ENCODE measurements at places on chromosomes 2 and 18.

GRCh38 chr2:219551441-219552381 is 7.9 kb downstream of the TMEM198 start:
- DNase-seq = peak; percentile 87

GRCh38 chr2:227719641-227720040 is 1.8 kb upstream of the SLC19A3 start:
- DNase-seq = no peak

DNA sequence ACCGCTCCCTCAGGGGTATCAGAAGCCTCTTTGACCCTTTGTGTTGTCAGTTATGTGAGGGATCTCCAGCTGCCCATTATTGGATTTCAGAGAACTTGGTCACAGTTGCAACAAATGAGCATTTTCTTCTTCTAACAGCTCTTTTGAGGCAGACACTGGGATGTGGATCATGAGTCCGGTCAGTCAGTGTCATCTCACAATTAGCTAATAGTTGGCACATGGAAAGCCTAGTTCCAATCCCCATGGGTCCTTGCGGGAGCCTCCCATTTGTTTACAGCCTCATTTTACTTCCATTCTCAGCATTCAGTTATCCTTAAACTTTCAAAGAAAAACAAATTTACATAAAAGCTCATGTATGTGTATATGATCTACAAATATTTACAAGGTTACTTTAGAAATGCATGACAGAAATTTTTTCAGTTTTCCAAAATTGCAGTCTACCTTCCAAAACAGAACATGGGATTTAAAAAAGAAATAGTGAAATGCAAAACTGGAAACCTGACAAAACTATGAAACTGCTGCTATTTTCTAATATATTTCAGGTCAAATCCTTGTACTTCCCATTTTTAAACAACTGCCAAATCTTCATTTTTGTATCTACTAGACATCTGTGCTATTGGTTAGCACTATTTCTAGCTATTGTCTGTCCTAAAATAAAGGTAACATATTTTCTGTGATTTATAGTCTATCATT is 547.1 kb upstream of the ZEB2 start:
- DNase-seq = no peak

GRCh38 chr2:17388798-17389197 is 129.4 kb downstream of the RAD51AP2 start:
- no peak for DNase-seq

DNA sequence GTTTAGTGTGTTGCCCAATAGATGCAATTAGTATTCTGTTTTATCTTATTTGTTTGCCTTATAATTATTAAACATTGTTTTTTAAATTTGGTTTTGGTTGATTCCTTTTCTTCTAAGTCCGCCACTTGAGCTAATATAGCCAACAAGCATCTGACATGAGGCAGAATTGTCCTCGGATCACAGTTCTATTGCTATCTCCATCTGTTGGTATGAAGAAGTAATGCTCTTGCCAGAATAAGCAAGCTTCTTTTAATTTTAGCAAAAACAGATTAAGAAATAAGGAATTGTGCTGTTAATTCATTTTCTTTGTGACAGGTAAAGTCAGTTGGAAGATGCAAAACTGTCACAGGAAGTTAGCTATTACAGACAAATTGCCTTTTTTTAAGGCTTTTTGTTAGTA is 54.3 kb downstream of the R3HDM1 start:
- DNase-seq = peak; percentile 8

DNA sequence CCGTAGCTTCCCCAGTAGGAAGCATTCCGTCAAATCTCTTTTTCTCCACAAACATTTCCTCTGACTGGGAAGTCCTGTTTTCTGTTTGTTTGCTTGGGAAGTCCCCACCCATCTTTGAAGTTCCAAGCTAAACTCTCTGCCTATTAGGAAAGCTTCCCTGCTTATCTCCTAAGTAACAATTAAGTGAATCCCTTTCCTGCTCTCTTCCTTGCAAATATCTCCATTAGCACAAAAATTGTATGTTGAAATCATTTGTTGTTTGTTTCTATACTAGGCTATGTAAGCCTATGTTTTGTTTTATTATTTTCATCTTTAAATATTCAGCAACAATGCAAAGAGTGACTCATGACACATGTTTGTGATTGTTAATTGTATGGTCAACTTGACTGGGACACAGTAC is 812.6 kb upstream of the LRATD1 start:
- DNase-seq = peak; percentile 10

GRCh38 chr18:7750966-7751365 is 183.8 kb downstream of the PTPRM start:
- no peak for DNase-seq

GRCh38 chr2:84908948-84909713 is 3.7 kb downstream of the TMSB10 start:
- DNase-seq = no peak

DNA sequence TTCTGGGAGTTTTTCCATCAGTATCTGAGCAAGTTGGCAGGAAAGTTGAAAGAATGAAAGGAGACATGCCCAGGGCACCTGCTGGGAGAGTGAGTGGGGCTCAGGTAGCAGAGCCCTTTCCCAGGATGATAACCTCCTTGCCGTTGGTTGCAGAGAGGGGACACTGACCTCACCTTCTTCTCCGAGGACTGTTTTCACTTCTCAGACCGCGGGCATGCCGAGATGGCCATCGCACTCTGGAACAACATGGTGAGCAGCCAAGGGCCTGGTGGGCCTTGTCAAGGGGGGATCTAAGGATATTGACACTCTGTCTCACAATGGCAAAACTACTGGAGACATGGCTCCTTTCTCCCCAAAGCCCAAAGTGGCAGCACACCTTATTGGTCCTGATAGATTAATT is 118.8 kb upstream of the PPP1CB start:
- DNase-seq = no peak

GRCh38 chr2:100964681-100965169 is 37.4 kb upstream of the RPL31 start:
- no peak for DNase-seq

DNA sequence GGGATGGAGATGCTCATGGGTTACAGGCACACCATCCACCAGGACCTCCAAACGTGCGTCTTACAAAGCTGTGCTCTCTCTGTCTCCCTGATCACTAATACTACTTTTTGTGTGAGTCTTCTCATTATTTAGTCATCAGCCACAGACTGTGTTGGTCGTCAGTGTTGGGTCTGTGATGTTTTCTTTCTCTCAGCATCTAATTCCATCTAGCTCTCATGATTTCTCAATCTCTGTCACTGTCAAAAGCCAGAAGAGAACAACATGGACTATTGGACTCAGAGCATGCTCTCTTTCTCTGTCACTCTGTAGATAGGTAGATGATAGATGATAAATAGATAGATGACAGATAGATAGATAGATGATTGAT is 6.0 kb upstream of the ARL4C start:
- no peak for DNase-seq

DNA sequence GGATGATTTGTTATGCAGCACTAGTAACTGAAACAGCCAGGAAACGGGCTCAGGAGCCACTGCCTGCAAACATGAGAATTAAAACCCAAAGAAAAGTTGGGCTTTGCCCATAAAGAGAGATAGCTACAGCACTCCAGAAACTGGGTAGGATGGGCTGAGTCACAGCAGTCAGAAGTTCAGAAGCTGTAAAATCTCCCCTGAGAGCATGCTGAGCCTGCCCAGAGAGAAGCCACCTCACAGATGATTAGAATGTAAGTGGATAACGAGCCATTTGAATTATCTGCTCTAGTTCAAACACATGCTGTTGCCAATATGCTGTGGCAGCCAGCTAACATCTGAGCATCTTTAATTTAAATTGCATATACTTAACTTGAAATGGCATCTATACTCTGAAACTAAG is 388.1 kb upstream of the ACVR2A start:
- DNase-seq = peak; percentile 87

DNA sequence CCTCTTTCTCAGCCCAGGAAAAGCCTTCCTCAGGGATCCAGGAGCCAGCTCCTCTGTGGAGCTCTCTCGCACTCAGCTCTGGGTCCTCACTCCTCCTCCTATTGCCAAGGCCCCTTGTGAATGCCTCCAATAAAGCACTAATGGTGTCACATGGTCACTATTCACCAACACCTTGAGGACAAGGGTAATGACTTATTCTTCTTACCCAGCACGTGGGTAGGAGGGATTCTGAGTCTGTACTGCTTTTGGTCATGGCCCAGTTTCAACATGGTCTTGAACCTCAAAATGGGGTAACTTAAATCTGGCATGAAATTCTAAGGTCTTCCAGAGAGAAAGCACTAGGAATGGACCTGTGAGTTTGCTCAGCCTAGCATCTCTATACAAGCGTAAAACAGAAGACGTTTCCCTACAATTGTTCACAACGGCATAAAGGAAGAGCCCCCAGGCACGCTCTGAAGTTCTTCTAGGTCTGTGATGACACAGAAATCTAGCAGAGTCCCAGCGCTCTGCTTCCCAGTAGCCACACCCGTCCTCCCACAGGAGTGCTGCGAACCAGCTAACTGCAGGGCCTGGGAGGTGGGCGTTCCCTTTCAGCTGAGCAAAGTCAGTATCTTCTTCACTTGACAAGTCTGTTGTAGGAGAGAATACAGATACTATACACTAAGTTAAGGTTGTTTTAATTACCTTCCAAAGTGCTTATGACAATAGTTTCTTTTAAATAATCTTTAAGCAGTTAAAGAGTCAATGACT is 14.6 kb upstream of the KIDINS220 start:
- DNase-seq = no peak

- no peak for DNase-seq
Observed at GRCh38 chr2:23363831-23364230, 21.1 kb upstream of the KLHL29 start.

DNA sequence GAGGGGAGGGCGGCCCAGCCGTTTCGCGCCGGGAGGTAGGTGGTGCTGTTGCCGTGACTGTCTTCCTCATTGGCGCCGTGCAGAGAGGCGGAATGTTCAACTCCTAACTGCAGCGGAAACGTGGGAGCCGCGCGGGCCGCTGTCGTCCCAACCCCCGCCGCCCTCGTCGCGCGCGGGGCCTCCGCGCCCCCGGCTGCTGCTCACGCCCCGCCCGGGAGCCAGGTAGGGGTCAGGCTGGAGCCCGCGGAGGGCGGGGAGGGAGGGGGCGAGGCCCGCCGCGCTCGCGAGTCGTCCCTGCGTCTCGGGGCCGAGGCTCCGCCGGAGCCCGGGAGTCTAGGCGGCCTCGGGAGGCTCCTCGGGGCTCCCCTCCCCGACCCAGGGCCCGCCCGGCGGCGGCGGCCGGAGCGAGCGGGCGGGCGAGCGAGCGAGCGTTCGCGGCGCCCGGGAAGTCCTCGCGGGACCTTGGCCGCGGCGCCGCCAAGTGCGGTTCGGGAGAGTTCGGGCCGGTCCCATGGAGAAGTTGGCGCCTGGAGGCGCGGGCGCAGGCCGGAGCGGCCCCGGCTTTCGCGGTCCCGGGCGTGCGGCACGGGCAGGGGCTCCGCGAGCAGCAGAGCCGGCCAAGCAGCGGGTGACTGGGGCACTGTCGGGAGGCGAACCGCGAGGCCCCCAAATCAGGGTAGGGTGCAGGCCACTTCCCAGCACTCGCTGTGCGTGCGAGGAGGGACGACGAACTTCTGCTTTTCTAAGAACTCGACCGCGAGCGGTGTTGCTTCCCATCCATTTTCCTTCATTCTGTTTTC is at the start of gene MAP3K20:
Gene MAP3K20, plus strand, starts transcription at position 66 of the 800 bp plus-strand sequence. CDS start 15,186 bp downstream, outside the sequence.
- peak; percentile 81 for DNase-seq

DNA sequence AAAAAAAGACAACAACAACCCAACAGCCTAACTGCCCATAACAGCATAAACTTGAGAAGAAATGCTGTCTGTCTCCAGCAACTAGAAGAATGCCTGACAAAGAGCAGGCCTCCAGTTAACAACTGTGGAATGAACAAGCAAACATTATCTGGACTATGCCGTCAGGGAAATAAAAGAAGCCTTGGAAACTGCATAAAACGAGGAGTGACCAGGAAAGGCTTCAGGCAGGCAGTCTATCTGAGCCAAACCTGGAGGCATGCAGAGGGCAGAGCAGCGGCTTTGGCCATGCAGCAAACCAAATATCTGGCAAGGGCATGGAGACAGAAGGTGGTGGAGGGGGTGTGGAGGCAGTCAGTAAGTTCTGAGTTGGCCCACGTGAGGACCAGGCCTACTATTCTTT is 11.1 kb downstream of the HES6 start:
- DNase-seq = no peak

DNA sequence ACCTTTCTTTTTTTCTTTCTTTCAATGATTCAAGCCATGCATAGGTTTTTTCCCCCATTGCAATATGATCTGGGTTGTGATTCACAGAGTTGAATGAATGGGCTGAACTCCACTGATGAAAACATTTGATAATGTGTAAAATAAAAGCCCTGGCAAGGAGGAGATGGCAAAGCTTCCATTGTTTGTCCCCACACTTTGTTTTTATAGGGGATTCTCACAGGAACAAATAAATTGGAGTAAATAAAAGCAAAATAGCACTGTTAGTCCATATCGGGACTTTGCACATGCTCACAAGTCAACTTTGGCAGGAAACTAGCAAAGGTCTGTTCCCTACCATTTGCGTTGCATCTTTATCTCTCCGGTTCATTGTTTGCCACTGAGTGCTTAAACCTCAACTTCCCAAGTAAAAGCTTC is 55.7 kb downstream of the MEIS1 start:
- DNase-seq = no peak

- DNase-seq = no peak
Observed at GRCh38 chr2:177721818-177722567, 329.4 kb downstream of the AGPS start.

GRCh38 chr2:163348857-163349380 is 386.9 kb downstream of the FIGN start:
- DNase-seq = no peak

GRCh38 chr2:60119778-60120177 is 433.7 kb downstream of the BCL11A start:
- no peak for DNase-seq

- no peak for DNase-seq
Observed at GRCh38 chr2:54709336-54709809, 14.1 kb upstream of the EML6 start.

DNA sequence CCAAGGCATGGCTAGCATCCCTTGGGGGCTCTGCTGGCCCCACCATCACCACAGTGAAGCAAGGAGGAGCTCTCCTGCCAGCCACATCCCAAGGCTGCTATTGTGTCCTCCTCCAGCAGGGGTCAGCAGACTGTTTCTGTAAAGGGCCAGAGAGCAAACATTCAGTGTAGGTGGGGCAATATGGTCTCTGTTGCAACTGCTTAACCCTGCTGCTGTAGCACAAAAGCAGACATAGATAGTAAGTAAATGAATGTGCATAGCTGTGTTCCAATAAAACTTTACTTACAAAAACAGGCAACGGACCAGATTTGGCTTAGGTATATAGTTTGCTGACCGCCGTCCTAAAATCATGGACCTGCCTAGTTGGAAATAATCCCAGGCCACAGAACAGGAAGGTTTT is 36.4 kb upstream of the ZBTB7C start:
- peak; percentile 88 for DNase-seq

DNA sequence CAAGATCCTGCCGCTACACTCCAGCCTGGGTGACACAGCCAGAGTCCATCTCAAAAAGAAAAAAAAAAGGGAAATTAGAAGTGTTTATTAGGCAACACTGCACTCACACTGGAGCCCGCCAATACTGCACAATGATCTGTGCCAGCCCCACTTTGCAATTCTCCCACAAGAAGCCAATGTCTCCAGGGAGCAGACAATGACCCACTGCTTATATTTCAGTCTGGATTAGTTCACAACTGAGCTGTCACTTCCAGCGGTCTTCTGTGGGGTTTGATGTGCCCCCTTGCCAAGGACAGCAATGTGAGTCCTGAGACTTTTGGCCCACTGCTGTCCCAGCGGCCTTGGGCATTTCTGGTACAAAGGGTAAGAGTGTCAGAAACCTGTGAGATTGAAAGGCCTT is 85.6 kb upstream of the PPM1B start:
- DNase-seq = no peak

- DNase-seq = no peak
Observed at GRCh38 chr18:77101410-77102258, 30.9 kb downstream of the MBP start.

- DNase-seq = no peak
Observed at GRCh38 chr2:216827073-216827720, 32.7 kb downstream of the TNP1 start.
